ENCODE measurements at places on chromosomes 7 and 10. TPM values are rescaled to one million over a fixed set of nuclear protein-coding genes. Genes with fewer than 3 reads are reported as not detected.

Gene CASP2
- total RNA-seq, result 21.4 TPM

Gene RELN
- total RNA-seq, result 1.6 TPM

Gene PROSER2
- total RNA-seq, result 6.5 TPM

Gene SORBS1
- total RNA-seq, result 0.32 TPM

Gene HOXA1
- 0.30 TPM for total RNA-seq

Gene TRIM73
- 0.32 TPM for total RNA-seq

Gene PMS2
- 16.6 TPM for total RNA-seq

Gene RP9
- 13.6 TPM for total RNA-seq

Gene PCLO
- total RNA-seq, result under 0.01 TPM

Gene AQP1
- 9.3 TPM for total RNA-seq

Gene STEAP1B
- 124 TPM for total RNA-seq

Gene NRAP
- total RNA-seq, result not detected

Gene KCNH2
- total RNA-seq, result 0.15 TPM

Gene BEND7
- total RNA-seq, result 7.8 TPM

Gene KEL
- not detected for total RNA-seq

Gene ANXA8
- total RNA-seq, result not detected

Gene PRTFDC1
- total RNA-seq, result 19.9 TPM

Gene HERC4
- 34.8 TPM for total RNA-seq

Gene ATRNL1
- under 0.01 TPM for total RNA-seq

Gene MYL10
- not detected for total RNA-seq

Gene RPEL1
- 0.32 TPM for total RNA-seq

Gene LRRC4
- total RNA-seq, result 0.32 TPM

Gene GPR146
- 12.0 TPM for total RNA-seq

Gene PI4K2A
- 11.4 TPM for total RNA-seq

Gene AKR1B15
- total RNA-seq, result not detected

Gene SLC29A3
- 1.3 TPM for total RNA-seq

Gene ASZ1
- not detected for total RNA-seq

Gene PPP1R17
- not detected for total RNA-seq

Gene DYNC1I1
- total RNA-seq, result 1.8 TPM

Gene OPN1SW
- not detected for total RNA-seq

Gene MSANTD7
- 20.1 TPM for total RNA-seq

Gene CFAP70
- total RNA-seq, result 0.30 TPM

Gene CYP2C19
- total RNA-seq, result not detected

Measured in epithelial cell of umbilical artery (primary cell).